HT-29 (cell line): ENCODE measurements at places on chromosomes 13 and 19. TPM values are rescaled to one million over a fixed set of nuclear protein-coding genes. Genes with fewer than 3 reads are reported as not detected.

DNA sequence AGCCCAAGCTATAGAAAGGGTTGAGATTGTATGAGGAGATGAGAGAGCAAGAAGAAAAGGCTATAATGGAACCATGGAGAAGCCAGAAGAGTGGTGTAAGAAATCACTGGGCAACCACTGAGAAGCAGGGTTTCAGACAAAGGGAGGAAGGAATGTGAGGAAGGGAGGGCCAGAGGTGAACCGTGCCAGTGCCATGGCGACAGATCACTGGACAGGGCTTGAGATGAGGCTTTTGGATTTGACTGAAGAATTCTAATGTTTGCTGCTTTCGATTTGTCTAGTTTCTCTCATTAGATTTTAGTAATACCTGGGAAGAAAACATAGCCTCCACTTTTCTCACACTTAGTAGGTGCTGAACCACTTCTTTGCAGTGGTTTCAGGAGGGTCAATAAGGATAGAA, 6.3 kb upstream of the GPR183 start:
- peak; percentile 82 for DNase-seq

DNA sequence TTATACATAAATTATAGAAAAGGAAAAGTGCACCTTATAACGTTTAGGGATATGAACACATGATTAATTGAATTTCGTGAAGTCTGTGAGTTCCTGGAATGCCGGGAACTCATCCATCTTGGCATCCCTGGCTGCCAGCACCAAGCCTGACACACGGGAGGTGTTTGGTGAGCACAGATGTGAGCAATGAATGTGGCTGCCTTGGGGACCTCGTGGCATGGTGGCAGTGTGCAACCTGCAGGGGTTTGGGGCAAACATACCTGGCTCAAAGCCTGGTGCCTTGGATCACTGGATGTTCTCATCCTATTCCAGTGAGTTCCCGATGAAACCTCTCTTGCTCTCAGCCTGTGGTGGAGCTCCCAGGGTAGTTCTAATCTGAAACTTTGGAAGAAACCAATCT, 10.4 kb upstream of the MAP2K2 start:
- no peak for DNase-seq

DNA sequence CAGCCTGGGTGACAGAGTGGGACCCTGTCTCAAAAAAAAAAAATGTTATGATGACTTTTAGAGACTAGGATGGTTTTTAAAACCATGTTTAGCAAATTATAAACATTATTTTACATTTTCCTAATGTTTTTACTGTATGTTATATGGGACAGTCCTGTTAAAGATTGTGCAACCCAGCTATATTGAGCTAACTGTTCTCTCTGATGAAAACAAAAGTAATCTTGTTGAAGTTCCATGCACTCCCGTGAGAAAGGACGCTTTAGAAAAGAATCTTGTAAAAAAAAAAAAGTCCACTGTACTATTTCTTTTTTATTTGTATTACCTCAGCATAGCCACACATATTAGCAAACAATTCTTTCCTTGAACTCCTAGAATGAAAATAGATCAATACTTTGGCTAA, 451.2 kb downstream of the DCT start:
- no peak for DNase-seq

- DNase-seq: no peak
Observed at GRCh38 chr13:45341799-45342500, 967 bp upstream of the TPT1 start.

DNA sequence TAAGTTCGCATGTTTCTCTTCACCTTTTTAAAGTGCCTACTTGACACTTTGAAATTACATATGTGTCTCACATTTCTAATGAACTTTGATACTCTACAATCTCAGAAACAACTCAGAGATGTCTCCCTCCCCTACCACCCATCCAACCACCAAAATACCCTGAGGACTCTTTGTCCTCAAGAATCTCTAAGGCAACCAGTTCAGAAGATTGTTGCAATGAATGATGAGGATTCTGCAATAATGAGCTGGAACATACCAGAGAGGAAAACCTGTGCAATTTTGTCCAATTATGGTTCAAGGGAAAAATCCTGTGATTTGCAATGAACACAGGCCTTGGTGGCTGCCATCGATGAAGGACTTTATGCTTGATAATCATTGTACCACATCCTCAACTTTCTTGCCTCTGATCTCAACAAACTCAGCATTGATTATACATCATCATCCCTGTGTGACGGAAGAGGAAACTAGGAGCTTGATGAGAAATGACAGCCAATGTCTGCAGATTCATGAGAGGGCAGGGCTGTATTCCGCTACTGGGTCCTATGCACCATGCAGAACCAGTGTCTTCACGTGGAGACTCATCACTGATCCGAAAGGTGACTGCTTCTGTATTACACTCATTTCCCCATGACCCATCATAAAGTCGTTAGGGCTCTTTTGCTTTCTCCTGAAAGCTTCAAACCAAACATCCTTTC, 1.1 kb downstream of the FPR1 start:
- no peak for DNase-seq

DNA sequence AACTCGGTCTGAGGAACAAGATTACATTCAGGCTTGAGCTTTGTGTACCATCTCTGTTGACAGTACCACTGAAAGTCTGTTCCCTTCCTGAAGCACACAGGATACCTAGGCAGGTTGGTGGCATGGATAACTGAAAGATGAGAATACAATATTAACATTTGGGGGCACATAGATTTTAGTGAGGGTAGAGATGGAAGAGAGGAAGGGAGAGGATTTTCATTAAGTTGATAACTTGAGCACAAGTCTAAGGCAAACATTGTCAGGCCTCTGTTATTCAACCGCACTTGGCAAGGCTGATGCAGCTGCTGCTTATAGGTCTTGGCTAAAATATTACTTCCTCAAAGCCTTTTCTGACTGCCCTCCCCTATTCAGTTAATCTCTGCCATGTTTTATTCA, 10.9 kb downstream of the MIR17HG start:
- DNase-seq: peak; percentile 14

DNA sequence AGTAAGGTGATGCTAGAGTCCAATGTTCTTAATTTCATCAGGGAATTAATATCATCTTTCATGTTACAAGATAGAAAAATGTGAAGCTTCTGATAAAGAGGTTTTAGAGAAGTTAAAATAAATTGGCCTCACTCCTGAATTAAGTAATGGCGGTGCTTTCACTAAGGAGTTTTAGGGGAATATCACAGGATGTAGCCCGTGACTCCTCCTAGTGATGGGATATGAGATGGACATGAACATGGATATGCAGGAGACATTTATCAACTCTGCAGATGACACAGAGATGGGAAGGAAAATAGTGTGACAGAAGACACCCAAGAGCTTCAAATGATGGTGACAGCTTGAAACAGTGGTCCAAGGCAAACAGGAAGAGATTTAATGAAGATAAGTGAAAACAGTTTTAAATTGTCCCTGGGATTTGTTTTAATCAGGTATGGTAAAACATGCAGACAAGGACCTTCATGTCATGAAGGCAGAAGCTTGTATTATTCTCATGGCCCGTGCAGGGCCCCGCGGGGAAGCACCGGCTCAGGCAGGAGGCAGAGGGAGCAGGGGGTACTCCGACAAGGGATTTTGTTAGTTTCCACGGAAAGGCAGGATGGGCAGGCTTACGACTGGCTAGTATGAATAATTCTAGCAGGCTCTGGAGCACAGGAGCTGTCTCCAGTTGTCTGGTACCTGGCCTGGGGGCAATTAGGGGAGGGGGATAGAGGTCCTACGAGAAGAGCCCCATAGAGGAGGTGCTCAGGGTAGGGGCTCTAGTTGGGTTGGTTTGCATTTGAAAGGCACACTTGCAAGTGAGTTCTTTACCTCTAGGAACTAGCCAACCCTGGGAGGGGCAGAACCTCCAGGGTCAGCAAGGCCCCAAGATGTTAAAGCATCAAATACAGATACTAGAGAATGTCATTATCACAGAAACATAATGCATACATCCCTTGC, 38.7 kb upstream of the FARP1 start:
- DNase-seq: no peak

DNA sequence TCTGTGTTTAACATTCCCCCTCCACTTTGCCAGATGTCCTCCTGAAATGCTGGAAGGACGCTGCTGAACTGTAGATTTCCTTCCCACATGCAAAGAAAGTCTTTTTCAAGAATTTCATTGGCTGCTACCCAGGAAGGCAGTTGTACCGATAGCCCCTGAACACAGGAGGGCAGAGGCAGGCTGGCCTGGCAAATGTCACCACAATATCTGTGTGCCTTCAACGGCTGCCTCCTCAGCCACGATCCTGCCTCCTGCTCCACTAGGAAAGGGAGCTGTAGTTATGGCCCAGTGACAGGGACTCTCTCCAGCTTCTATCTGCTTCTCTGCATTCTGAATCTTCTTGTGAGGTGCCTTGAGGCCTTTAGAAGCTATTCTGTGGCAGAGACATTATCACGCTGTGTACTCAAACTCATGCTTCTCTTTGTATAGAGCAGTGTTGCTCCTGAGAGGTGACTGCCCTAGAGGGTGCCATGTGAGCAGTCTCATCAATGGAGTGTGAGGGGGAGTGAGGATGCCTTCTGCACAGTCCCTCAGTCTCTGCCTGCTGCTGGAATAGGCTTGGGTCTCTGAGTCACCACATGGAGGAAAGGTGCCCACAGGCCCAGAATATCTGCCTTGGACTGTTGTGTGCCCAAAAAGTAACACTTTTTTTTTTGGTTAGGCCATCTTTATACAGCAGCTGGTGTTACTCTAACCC, 279.8 kb downstream of the DNAJC15 start:
- DNase-seq: peak; percentile 70

Gene NDFIP2
- 26.9 and 29.2 TPM in 2 replicates for total RNA-seq

Gene OSCAR
- 0.05 TPM in 1 of 2 replicates, not detected in the other for total RNA-seq
